Hematopoietic multipotent progenitor cell treated with erythropoietin and hydrocortisone succinate and interleukin-3 and kit ligand, for 17 days (in vitro differentiated cells): ENCODE measurements at places on chromosomes 3 and 15.

GRCh38 chr15:55279746-55280351 lies 9.8 kb downstream of the RAB27A start:
- no peak for DNase-seq

GRCh38 chr3:40190056-40190455 lies 119.5 kb upstream of the EIF1B start:
- no peak for DNase-seq

DNA sequence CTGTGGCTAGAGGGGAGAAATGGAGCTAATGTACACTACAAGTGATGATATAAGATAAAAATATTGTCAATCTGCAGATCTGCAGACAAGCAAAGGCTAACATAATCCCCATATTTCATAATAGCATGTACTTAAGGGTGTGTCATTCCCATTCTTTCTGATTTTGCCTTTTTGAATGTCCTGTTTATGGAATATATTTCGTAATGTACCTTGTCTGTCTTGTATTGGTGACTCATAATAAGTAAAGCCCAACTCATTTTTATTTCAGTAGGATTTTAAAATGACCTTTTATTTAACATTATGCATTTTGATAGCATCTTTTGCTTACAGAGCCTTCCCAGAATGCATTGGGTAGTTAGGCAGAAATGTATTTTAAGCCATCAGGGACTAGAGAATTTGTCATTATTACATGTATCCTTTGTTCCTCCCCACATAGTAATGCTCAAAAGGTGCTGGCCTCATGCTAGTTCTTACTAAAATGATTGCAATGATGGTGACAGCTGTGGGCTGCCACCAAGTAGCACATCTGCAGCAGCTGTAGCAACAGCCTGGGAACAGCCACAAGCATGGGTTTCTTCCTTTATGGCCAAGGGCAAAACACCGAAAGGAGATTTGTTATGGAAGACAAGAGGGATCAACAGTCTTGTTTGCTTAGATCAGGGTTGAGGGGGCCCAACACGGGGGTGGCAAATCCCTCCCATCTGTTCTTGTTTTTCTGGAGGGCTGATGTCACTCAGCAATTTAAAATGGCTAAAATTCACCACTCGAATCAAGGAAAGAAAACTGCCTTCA lies 188.5 kb downstream of the CADPS start:
- DNase-seq, result no peak

DNA sequence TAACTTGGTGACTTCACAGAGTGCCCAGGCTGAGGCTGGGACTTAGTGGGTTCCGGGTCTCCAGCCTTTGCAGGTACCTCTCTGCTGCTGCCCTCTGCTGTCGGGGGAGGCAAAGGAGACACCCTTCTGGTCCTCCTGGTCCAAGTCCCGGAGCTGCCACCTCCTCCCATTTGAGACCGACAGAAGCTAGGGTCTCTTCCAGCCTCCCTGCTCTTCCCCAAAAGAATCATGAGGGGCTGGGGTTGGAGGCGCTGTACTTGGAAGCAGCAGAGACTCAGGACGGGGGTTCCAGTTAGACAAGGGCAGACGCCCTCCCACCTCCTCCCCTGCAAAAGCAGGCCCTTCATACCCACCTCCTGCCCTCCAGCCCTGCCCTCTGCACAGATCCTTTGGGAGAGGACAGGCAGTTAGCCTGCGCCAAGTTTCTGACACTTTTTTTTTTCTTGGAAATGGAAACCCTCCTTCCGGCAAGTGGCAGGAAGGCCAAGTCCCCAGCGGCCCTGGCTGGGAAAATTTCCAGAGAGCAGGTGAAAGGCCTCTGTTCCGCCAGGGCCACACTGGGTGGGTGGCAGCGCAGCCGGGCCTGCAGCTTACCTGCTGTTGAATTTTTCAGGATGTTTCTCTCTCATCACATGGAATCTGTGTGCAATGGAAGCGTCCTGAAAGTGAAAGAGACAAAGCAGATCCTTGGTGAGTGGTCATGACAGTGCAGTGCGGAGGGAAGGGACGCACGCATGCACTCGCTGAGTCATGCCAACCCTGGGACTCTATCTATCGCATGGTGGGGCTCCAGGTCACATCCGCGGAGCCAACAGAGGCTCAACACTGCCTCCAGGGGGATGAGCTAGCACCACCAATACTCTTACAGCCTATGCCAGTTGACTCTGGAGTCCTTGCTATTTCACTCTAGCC lies 119.9 kb downstream of the DGKG start:
- DNase-seq, result peak; percentile 87

DNA sequence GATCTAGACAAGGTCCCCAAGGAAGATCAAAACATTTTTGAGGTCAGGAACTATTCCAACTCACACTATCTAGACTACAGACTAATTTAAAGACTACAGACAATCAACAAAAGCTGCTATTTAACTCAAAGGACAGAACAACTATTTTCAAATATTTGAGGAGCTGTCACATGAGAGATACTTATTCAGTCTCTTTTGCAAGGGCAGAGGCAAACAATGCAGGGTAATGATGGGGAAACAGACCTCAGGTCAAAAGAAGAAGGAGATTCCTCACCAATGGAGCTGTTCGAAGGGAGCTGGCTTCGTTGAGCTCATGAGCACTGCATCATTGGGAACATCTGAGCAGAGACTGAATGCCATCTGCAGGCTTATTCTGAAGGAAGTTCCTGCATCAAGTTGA lies 231.9 kb downstream of the DTWD1 start:
- DNase-seq, result no peak

GRCh38 chr15:71092056-71092600 lies 23.1 kb upstream of the THSD4 start:
- DNase-seq, result no peak

- DNase-seq, result no peak
These were observed 411.8 kb upstream of the GRM7 start for GRCh38 chr3:6449099-6449498.

DNA sequence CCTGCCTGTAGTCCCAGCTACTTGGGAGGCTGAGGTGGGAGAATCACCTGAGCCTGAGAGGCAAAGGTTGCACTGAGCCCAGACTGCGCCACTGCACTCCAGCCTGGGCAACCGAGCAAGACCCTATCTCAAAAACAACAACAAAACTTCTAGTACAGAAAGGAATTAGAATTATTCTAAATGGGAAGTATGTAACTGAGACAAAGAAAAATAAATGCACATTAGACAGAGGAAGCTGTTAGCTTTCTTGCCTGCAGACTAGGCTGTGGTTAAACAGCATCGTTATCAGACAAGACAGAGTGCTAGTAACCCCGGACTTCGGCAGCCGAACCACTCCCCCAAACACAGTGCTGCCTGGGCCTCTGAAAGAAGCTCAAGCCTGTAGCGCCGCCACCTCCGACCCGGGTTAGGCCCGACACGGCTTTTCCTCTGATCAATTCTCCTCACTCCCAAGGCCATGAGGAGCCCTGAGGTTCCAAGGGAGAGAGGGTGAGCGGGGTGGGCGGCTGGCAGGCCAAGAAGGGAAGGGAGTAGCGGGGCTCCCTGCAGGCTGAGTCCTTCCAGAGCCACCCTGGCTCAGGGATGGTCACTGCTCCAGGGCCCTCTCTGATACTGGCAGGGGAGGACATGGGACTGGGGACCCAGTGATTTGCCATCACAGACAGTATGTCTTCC lies 44.8 kb upstream of the MUC4 start:
- peak; percentile 39 for DNase-seq

GRCh38 chr3:71185733-71186455 lies 397.6 kb downstream of the FOXP1 start:
- peak; percentile 68 for DNase-seq

GRCh38 chr3:59877263-59878037 lies 827.6 kb upstream of the CFAP20DC start:
- DNase-seq, result no peak

DNA sequence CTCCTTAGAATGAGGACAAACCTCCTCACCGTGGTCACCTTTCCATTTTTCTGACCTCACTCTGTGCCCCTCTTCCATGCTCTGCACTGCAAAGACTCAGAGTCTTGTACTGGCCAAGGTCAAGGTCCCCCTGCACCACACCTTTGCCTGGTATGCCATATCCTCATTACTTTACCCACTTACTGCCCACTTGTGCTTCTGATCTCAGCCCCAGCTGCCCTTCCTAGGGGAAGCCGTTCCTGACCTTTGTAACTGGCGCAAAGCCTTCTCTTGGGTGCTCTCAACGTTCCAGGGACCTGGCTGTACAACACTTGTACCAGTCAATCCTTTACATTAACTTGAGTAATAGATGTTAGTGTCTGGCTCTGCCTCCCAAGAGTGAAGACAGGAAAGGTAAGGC lies 256.0 kb downstream of the SV2B start:
- DNase-seq, result no peak

DNA sequence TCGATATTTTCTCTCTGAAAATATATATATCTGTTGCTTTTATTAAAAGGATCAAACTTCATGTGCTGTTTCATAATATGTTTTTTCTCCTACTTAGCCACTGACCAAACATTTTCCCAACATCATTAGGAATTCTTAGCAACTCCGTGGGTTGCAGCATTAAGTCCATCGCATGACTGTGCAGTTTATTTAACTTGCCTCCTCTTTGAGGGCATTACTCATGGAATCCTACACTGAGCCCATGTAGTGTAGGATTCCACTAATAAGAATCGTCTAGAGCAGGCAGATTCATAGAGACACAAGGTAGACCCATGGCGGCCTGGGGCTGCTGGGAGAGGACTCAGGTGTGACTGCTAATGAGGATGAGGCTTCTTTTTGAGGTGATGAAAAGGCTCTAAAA lies 49.3 kb downstream of the CMTM6 start:
- DNase-seq, result no peak

GRCh38 chr3:157533298-157534070 lies 30.3 kb upstream of the VEPH1 start:
- no peak for DNase-seq

- no peak for DNase-seq
These were observed 56.1 kb downstream of the PLXNA1 start for GRCh38 chr3:127038923-127039581.

DNA sequence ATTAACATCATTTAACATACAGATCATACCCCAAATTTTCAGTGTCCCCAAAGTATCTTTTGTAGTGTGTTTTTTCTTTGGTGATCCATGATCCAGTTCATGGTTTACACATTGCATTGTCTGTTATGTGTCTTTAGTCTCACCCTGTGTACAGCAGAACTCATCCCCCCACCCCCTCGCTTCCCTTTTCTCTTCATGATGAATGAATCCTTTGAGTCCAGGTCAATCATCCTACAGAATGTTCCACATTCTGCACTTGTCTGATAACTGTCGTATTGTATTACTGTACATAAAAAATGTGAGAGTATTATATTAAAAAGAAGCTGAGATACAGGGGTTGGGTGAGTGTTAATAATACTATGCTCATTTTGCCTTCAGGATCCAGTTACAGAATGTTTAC lies 14.6 kb upstream of the NIT2 start:
- no peak for DNase-seq

GRCh38 chr3:188468662-188469061 lies 314.7 kb downstream of the LPP start:
- DNase-seq, result no peak

- no peak for DNase-seq
These were observed 27.7 kb downstream of the SRPRB start for GRCh38 chr3:133833267-133833666.

DNA sequence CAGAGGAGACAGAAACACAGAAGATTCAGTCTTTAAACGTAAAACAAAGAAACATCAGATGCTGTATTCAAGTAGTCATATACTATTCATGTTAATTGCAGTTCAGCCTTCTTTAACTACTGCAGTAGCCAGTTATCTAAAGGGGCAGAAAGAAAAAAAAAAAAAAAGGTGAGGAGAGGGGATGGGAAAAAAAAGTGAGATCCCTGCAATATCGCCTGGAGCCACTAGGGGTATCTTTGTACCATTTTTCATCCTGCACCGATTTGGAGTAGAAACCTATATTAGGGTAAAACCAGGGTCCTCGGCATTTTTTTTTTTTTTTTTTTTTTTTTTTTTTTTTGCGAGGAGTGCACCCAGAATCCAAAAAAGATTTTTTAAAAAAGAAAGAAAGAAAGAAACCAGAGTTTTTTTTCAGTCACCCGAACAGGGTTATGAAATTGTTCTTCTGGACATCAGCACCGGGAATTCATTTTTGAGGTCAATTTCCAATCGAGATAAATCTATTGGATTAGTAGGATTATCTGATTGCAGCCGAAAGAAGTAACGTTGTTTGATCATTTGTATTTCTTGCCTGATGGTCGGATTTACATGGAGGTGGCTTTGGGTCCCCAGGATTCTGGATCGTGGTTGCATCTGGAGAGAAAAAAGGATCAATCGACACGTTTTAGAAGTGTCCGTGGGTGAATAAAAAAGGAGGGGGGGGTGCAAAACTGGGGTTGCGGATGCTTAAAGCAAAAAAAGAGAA lies 186.7 kb downstream of the NLGN1 start:
- no peak for DNase-seq

GRCh38 chr15:57149196-57149595 lies 227.1 kb upstream of the CGNL1 start:
- DNase-seq, result no peak

GRCh38 chr3:178304758-178305467 lies 231.3 kb upstream of the KCNMB2 start:
- DNase-seq, result no peak

- no peak for DNase-seq
These were observed 7.7 kb downstream of the IGDCC4 start for GRCh38 chr15:65414841-65415621.

DNA sequence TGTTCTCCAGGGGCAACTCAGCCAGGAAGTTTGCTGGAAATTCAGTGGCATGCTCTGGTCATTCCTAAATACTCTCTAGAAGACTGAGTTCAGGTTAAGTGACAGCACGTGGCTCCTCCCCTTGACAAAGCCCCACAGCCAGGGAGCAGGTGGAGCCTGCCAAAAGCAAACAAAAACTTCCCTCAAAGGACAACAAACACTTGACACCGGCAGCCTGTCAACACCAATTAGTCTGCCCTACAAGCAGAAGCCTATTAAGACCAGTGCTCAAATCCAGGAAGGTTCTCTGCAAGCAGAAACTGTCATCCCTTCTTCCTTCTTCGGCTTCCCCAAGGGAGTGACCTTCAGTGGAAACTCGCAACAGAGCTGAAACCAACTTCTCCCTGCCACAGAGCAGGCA lies 5.0 kb downstream of the MEX3B start:
- DNase-seq, result no peak

- no peak for DNase-seq
These were observed 83.9 kb upstream of the MYO5C start for GRCh38 chr15:52379395-52380106.

DNA sequence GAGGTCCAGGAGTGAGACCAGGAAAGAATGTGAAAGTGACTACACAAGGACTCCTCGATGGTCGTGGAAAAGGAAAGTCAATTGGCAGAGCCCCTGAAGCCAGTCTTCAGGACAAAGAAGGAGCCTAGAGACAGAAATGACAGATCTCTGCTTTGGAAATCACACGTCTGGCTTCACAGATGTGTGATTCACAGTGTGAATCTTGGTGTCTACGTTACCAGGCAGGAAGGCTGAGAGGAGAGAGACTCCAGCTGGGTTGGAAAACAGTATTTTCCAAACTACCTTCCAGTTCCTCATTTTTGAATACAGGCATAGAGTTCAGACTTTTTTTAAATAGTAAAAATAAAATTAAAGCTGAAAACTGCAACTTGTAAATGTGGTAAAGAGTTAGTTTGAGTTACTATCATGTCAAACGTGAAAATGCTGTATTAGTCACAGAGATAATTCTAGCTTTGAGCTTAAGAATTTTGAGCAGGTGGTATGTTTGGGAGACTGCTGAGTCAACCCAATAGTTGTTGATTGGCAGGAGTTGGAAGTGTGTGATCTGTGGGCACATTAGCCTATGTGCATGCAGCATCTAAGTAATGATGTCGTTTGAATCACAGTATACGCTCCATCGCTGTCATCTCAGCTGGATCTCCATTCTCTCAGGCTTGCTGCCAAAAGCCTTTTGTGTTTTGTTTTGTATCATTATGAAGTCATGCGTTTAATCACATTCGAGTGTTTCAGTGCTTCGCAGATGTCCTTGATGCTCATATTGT lies 6.0 kb downstream of the CCR2 start:
- no peak for DNase-seq
